RKO (cell line): ENCODE measurements at places on chromosomes 2 and 18.

DNA sequence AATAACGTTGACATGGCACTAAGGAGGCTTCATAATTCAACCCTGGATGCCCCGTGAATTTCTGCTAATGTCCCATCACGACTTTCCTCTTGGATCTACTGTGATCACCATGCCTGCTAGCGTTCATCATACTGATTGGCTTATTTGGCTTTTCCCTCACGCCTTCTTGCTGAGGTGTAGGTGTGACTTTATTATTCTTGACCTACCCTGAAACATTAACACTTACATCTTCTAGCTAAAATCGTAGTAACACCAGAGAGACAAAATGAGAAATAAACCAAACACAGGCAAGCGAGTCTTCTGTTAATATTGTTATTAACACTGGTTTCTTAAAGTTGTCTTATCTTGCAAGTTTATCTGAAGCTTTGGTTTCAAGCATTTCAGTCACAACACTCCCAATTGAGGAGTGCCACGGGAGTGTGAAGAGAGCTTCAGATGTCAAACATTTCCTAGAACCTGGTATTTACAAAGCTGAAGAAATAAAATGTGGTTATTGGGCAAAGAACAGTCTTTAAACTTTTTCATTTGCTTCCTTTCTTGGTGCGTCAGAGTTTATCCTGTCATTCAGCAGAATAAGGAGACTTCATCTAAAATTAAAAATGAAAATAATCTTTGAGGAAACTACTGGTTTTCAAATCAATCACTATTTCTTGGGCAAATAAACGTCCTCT is 15.4 kb upstream of the STAT1 start:
- no peak for DNase-seq

DNA sequence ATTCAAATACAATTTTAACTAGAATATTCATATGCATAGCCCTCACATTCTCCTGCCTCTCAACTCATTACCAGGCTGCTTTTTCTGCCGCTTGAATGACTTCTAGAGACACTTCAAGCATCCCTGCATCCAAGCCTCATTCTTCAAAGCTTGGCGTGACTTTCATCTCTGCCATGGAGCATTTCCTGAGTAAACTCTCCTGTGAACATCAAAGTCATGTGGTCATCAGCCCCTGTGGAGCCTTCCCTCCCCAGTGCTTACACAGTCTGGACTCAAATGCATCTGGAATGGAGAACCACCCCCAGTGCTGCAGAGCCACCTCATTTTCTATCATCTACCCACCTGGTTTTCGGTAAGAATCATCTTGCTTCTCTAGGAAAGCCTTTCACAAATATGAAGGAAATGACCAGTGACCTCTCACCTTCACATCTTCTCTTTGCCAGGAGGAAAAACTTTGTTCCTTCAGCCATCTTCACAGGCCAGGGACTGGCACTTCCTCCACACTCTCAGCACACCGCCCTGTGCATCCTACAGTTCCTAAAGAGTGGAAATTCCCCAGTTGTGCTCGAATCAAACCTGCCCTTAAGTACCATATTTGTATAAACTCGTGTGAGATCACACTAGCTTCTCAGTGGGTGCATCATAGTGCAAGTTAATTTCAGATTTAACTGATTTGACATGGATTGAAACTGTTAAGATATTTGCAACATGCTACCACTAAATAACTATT is 116.4 kb downstream of the COL6A3 start:
- no peak for DNase-seq

- no peak for DNase-seq
Measured at GRCh38 chr2:200365209-200365608, 58.7 kb downstream of the SPATS2L start.

- DNase-seq, result no peak
Measured at GRCh38 chr18:79912409-79912991, 39.0 kb downstream of the SLC66A2 start.

GRCh38 chr2:12717191-12718014 is 667 bp downstream of the TRIB2 start:
- DNase-seq, result peak; percentile 45

- no peak for DNase-seq
Measured at GRCh38 chr18:3967359-3968180, 487.5 kb downstream of the DLGAP1 start.
